CD4-positive, alpha-beta memory T cell (primary cell): ENCODE measurements at places on chromosomes 13 and 19.

- H3K27ac ChIP-seq, result no peak overlapping the region
- no peak for DNase-seq
- H3K27me3 ChIP-seq, result peaks cover 10% of the 10 kb centered on the region
- no peaks in the 10 kb centered on the region for H3K36me3 ChIP-seq
- H3K4me1 ChIP-seq, result no peaks in the 10 kb centered on the region
These were observed 4.9 kb downstream of the PLK5 start for GRCh38 chr19:1528596-1529429.

GRCh38 chr19:50317115-50317514 lies 12.1 kb downstream of the KCNC3 start:
- peaks cover 5% of the 10 kb centered on the region for H3K4me1 ChIP-seq
- H3K4me3 ChIP-seq, result no peak overlapping the region
- no peak overlapping the region for H3K27ac ChIP-seq
- peaks cover 22% of the 10 kb centered on the region for H3K27me3 ChIP-seq
- H3K36me3 ChIP-seq, result no peaks in the 10 kb centered on the region

DNA sequence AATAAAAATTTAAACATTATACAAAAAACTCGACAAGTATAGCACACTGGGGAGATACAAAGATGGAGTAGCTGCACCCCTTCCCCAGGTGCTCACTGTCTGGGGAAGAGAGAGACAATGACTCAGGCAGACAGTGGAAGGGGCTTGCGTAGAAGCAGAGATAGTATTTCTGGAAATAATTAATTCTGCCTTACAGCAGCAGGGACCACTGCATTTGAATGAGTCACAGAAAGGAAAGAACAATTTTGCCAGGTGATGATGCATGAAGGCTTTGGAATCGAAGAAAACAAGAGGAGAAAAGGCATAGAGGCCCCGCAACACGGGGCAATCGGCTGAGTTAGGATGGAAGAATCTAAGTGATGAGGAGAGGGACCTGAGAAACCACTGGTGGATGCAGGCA lies 447.4 kb downstream of the EFNB2 start:
- H3K4me1 ChIP-seq, result no peaks in the 10 kb centered on the region
- H3K4me3 ChIP-seq, result no peak overlapping the region
- no peak overlapping the region for H3K27ac ChIP-seq
- no peak for DNase-seq
- no peaks in the 10 kb centered on the region for H3K36me3 ChIP-seq

- no peak within 1 kb of the TSS for H3K27ac ChIP-seq
- H3K27me3 ChIP-seq, result peaks cover 52% of the 10 kb centered on the region
- H3K36me3 ChIP-seq, result no peaks in the 10 kb centered on the region
- DNase-seq, result peak; percentile 42
- peaks cover 34% of the 10 kb centered on the region for H3K4me1 ChIP-seq
These were observed at the start of gene GSX1 for GRCh38 chr13:27792393-27793218. Gene GSX1 (plus strand): TSS chr13:27792483. CDS start chr13:27792691, 208 bp downstream.

DNA sequence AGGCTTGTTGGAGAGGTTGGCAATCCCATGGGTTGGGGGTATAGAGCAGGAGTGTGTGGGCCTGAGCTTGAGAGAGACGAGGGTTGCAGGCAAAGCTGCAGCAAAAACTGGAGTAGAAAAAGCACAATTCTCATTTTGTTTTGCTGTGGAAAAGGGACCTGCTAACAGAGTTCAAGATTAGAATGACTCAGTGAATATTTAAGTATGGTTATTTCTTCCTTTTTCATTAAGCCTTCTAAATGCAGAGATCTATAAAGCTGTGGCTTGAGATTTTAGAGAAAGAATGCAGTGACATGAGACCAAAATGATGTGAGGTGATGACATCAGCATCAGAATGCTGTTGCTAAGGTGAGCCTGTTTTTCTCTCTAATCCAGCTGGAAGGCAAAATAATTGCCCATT lies 10.8 kb upstream of the MBNL2 start:
- no peak overlapping the region for H3K27ac ChIP-seq
- no peaks in the 10 kb centered on the region for H3K27me3 ChIP-seq
- DNase-seq, result no peak
- H3K4me3 ChIP-seq, result no peak overlapping the region
- no peaks in the 10 kb centered on the region for H3K36me3 ChIP-seq

DNA sequence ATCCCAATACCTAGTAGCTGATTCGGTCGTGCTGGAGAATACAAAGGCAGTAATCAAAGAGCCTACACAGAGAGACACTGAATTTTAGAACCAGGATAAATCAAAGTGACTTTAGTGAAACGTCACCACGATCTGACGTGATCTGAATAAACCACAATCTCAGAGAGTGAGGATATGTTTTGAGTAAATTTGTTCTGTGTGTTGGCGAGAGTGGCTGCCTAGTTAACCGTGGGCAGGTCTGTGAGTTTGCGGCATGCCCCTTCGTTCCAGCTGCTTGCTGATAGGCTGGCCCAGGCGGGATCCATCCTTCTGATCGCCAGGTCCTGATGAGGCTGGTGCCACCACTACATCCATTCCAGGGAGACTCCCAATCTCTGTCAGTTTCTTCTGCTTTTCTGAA lies 40.4 kb downstream of the LRCH1 start:
- H3K4me1 ChIP-seq, result peaks cover 51% of the 10 kb centered on the region
- no peaks in the 10 kb centered on the region for H3K36me3 ChIP-seq
- no peak overlapping the region for H3K27ac ChIP-seq
- H3K27me3 ChIP-seq, result no peaks in the 10 kb centered on the region
- no peak overlapping the region for H3K4me3 ChIP-seq

DNA sequence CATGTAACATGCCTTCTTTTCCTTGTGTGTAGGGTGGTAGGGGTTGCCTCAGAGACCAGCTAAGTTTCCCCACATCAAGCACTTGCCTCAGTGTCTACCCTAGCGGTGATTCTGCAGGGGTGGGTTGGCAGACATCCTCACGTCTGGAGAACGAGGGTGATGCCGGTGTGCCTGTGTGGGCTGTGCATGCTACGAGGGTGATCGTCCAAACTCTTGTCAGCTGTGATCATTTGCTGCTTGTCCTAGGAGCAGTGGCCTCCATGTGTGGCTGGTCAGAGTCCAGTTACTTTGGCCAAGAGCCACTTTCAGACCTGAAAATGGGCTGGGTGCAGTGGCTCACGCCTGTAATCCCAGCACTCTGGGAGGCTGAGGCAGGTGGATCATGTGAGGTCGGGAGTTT lies 5.1 kb downstream of the GPI start:
- peaks cover 29% of the 10 kb centered on the region for H3K4me1 ChIP-seq
- H3K27me3 ChIP-seq, result no peaks in the 10 kb centered on the region
- DNase-seq, result no peak
- no peak overlapping the region for H3K27ac ChIP-seq

DNA sequence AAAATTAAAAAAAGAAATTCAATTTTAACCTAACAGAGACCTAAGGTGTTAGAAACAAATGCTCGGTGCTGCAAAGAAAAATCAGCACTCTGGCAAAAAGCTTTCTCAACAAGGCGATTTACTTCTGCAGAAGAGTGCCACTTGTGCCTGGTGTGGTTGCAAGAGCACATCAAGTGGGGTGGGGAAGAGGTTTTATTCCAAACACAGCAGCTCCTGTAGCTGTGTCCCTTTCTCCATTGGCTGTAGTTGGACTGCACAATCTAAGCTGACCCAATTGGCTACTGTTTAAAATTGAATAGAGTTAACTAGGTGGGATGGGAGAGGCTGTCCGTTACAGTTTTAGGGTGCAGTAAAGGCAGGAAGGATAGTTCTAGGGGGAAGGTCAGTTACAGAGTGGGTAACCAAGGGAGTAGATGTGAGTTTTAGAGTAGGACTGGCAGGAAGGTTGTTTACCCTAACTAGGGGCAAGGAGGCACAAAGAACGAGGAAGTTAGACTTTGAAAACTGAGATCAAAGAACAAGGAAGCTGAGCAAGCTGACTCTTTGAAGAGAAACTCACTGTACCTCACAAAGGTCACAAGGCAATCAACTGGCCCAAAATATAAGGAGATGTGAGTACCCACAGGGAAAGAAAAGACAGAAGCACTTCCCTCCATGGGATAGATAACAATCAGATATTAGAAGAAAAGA lies 145.7 kb downstream of the LIG4 start:
- no peaks in the 10 kb centered on the region for H3K27me3 ChIP-seq
- no peak for DNase-seq
- H3K36me3 ChIP-seq, result no peaks in the 10 kb centered on the region
- H3K27ac ChIP-seq, result no peak overlapping the region
- no peaks in the 10 kb centered on the region for H3K4me1 ChIP-seq
- no peak overlapping the region for H3K4me3 ChIP-seq

DNA sequence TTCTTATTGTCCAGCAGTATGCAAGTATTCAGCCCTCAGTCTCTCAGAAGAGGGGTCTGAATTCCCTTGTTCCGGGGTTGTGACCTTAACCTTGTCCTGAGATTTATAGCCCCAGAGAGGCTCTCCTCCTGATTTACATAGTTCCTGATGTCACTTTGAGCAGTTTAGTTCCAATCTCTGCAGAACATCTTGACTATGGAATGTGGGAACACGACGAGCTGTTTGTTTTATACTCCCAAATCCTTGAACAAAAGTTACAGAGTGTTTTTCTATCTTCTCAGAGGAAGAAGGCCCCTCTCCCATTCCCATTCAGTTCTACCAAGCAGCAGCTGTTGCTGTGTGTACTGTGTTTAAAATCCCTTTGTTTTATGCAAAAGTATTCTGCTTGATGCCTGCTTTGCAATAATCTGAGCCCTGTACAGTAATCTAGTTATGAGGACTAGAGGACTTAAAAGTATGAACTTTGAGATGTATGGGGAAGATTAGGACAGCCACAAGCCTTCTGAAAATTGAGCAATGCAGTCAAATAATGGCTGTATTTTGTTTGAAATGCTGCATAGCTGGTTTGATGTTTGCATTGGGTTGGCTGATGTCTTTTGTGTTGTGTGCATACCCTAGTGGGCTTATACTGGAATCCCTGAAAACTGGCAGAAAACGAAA lies 74.7 kb downstream of the KL start:
- H3K36me3 ChIP-seq, result no peaks in the 10 kb centered on the region
- H3K27ac ChIP-seq, result no peak overlapping the region
- no peaks in the 10 kb centered on the region for H3K4me1 ChIP-seq
- no peak for DNase-seq
- H3K4me3 ChIP-seq, result no peak overlapping the region

GRCh38 chr13:96460609-96461008 lies 370.7 kb downstream of the HS6ST3 start:
- no peaks in the 10 kb centered on the region for H3K4me1 ChIP-seq
- H3K4me3 ChIP-seq, result no peak overlapping the region
- H3K36me3 ChIP-seq, result no peaks in the 10 kb centered on the region
- no peak overlapping the region for H3K27ac ChIP-seq

GRCh38 chr13:37342205-37342604 lies 236.7 kb upstream of the CSNK1A1L start:
- no peaks in the 10 kb centered on the region for H3K27me3 ChIP-seq
- H3K4me1 ChIP-seq, result no peaks in the 10 kb centered on the region
- no peak overlapping the region for H3K27ac ChIP-seq
- H3K36me3 ChIP-seq, result no peaks in the 10 kb centered on the region
- no peak overlapping the region for H3K4me3 ChIP-seq

DNA sequence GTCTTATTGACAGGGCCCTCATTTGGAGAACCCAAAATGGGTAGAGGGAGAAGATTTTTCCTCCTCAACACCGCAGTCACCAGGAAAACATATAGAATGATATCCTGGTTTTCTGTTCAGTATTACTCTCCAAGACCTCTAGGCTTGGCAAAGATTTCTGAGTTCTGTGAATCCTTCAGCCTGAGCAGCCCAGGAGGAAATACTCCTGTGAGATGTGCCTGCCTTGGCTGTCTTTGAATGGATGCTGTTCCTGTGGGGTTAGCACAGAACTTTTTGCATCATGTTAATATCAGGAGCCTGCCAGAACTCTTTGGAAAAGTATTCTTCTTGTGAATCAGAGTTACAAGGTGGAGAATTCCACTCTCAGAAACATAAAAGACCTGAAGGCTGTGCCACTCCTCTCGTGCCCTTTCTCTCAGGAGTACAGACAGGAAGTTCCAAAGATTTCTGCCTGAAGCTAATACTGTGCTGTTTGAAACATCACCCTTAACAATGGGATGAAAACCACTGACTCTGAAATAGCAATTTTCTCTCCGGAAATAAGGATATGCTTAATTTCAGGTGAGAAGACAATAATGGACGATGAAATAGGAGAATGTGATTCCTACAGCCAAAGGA lies 520.1 kb upstream of the NBEA start:
- no peak overlapping the region for H3K4me3 ChIP-seq
- DNase-seq, result no peak
- H3K4me1 ChIP-seq, result no peaks in the 10 kb centered on the region

GRCh38 chr19:16235811-16236652 lies 38.3 kb downstream of the AP1M1 start:
- DNase-seq, result no peak
- H3K36me3 ChIP-seq, result peaks cover 20% of the 10 kb centered on the region
- H3K4me3 ChIP-seq, result no peak overlapping the region
- no peak overlapping the region for H3K27ac ChIP-seq

DNA sequence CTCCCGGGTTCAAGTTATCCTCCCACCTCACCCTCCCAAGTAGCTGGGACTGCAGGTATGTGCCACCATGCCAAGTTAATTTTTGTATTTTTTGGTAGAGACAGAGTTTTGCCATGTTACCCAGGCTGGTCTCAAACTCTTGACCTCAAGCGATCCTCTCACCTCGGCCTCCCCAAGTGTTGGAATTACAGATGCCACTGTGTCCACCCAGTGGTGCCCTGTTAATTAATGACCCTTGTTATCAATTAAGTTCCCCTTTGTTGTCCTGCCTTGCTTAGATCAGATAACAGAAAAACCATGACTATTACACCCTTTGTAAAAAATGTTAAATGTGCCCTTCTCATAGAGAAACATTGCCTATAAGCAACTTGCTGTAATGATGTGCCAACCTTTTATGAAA lies 34.4 kb upstream of the IGFL1 start:
- no peak overlapping the region for H3K27ac ChIP-seq
- no peaks in the 10 kb centered on the region for H3K4me1 ChIP-seq
- DNase-seq, result no peak
- H3K36me3 ChIP-seq, result no peaks in the 10 kb centered on the region
- peaks cover 5% of the 10 kb centered on the region for H3K27me3 ChIP-seq
- H3K4me3 ChIP-seq, result no peak overlapping the region

GRCh38 chr13:49259586-49259985 lies 11.9 kb downstream of the CDADC1 start:
- H3K4me1 ChIP-seq, result peaks cover 15% of the 10 kb centered on the region
- peaks cover 13% of the 10 kb centered on the region for H3K36me3 ChIP-seq
- no peak overlapping the region for H3K27ac ChIP-seq
- no peaks in the 10 kb centered on the region for H3K27me3 ChIP-seq
- no peak overlapping the region for H3K4me3 ChIP-seq

GRCh38 chr19:16062789-16063188 lies 13.5 kb upstream of the TPM4 start:
- H3K36me3 ChIP-seq, result no peaks in the 10 kb centered on the region
- H3K4me3 ChIP-seq, result no peak overlapping the region
- H3K4me1 ChIP-seq, result peaks cover 12% of the 10 kb centered on the region
- DNase-seq, result peak; percentile 69
- H3K27ac ChIP-seq, result no peak overlapping the region
- no peaks in the 10 kb centered on the region for H3K27me3 ChIP-seq
